Stimulated activated CD8-positive, alpha-beta memory T cell treated with anti-CD3 and anti-CD28 coated beads, Interleukin-15, amount 100 ng/mL, for 24 hours (primary cell): ENCODE measurements at places on chromosomes 2 and 18.

- DNase-seq: no peak
Observed at GRCh38 chr18:44885507-44885906, 204.8 kb downstream of the SETBP1 start.

- DNase-seq: no peak
Observed at GRCh38 chr2:170307555-170308351, 129.8 kb downstream of the MYO3B start.

- DNase-seq: no peak
Observed at GRCh38 chr18:62460851-62461300, 61.9 kb upstream of the ZCCHC2 start.

DNA sequence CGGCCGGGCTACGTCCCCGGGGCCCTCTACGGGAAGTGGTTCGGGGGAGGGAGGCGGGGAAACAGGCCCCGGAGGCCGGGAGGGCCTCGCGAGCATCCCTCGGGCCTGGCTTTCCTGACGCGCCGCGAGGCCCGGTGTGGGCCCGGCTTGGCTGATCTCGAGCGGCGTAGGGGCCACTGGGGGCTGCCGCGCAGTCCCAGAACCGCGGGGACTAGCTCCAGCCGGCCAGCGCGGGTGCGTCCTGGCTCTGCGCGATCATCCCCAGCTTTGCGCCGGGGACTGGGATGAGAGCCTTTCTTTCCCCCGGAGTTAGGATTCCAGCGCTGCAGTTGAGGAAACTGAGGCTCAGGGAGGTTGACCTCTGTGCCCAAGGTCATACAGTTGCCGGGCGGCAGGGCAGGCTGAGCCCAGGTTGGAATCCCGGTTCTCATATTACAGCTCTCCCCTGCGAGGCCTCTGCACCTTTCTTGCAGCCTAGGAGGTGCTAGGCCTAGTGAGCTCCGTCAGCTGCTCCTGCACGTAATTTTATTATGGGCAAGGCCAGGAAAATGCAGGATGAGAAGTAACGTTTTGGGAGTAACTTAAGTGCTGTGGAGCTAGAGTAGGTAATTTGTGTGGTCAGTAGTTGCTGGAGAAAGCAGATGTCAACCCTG lies 501 bp downstream of the LPIN1 start:
- DNase-seq: no peak

DNA sequence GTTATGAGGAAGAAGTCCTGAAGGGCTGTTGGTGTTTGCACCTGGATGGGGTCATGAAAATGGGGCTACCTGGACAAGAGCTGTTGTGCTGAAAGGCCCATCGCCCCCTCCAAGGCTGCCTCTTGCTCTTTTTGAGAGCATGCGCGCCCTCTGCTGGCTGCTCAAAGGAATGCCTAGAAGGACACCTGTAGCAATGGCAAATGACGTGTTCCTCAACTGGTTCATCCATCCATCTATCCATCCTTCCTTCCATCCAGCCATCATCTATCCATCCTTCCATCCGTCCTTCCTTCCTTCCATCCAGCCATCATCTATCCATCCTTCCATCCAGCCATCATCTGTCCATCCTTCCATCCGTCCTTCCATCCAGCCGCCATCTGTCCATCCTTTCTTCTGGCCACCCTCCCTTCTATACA lies 17.2 kb upstream of the RPL31 start:
- DNase-seq: peak; percentile 42

DNA sequence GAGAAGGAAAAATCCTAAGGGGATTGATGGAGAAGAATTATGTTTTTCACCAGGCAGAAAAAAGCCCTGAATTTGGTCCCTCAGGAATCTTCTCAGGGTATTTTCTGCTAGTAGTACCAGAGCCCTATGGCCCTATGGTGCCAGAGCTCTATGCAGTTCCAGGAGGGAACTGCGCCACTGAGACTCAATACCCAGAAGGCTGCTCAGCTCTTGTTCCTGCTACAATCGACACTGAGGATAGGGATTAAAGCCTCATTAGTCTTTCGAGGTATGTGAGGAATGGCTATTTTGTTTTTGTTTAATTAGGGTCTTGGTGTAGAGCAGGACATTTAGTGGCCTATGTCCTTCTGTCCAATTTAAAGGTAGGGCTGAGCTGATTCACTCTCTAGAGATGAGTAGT lies 21.7 kb upstream of the PPP3R1 start:
- no peak for DNase-seq

DNA sequence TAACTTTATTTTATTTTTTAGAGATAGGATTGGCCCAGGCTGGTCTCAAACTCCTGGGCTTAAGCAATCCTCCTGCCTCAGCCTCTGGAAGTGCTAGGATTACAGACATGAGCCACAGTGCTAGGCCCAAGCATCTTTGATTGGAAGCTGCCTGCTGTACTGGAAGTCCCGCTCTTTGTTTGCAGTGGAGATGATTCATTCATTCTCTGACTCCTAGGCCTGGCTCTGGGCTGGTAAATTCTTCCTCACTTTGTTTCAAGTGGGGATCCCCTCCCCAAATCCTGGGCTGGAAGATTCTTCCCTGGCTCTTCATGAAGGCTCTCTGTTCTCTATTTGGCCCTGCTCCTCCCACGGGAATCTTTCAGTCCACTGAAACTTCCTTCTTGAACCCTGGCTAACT lies 81.9 kb downstream of the NEURL3 start:
- no peak for DNase-seq

DNA sequence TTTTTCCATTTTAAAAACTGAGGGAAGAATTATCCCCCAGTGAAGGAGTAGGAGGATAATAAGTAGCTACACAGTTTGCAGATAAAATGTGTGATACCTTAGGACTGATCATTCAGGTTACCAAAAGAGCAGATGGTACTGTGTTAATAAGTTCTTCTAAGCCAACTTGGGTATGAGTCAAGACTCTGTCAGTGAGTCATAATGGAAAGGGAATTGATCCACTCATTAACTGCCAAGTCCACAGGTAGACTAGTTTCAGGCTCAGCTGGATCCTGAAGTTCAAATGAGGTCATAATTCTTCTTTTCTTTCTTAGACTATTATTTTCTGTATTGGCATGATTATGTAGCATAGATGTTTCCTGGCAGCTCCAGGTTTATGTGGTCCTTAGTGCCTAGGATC lies 142.4 kb upstream of the ALPP start:
- DNase-seq: no peak

GRCh38 chr2:68556381-68556780 lies 87.0 kb upstream of the PROKR1 start:
- DNase-seq: no peak

DNA sequence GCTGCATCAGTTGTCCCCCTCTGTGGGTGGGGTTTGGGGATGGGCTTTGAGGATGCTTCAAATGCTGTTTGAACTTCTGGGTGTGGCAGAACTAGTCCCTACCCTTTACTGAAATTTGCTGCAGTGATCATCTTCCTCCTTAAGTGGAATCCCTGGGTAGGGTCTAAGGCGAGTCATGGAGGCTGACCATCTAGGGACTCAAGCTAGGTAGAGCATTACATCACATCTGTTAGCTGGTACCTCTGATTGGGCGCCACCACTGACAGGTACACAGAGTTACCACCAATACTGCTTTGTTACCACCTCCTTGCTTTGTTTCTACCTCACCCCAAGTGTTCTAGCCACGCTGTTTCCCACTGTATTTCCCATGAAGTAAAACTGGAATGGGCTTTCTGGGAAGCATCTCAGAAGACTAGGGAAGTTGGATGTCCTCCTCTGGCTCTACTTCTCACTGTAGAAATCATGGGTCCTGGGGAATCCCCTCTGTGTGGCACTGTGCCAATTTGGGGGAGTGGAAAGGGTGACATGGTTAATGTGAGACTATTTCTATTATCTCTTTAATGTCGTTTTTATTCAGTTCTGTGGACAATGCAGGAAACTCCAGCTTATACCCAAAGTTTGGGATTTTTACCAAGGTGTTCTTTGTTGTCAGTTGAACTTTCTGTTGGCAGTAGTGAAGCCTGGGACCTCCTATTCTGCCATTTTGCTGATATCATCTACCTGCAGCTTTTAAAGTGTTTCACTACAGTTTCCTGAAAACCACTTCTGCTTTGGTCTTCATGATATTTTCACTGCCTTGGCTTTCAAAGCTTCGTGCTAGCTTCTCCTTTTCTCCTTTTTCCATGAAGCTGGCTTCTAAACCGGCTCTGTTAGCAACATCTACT lies 14.5 kb upstream of the SULT1C4 start:
- no peak for DNase-seq

- no peak for DNase-seq
Observed at GRCh38 chr18:6004119-6004518, 108.8 kb upstream of the TMEM200C start.

- DNase-seq: no peak
Observed at GRCh38 chr2:103616891-103617290, 855.1 kb downstream of the TMEM182 start.

- DNase-seq: no peak
Observed at GRCh38 chr2:76316691-76317090, 606.0 kb upstream of the GCFC2 start.

GRCh38 chr2:27152102-27152795 lies 3.4 kb downstream of the TCF23 start:
- no peak for DNase-seq

DNA sequence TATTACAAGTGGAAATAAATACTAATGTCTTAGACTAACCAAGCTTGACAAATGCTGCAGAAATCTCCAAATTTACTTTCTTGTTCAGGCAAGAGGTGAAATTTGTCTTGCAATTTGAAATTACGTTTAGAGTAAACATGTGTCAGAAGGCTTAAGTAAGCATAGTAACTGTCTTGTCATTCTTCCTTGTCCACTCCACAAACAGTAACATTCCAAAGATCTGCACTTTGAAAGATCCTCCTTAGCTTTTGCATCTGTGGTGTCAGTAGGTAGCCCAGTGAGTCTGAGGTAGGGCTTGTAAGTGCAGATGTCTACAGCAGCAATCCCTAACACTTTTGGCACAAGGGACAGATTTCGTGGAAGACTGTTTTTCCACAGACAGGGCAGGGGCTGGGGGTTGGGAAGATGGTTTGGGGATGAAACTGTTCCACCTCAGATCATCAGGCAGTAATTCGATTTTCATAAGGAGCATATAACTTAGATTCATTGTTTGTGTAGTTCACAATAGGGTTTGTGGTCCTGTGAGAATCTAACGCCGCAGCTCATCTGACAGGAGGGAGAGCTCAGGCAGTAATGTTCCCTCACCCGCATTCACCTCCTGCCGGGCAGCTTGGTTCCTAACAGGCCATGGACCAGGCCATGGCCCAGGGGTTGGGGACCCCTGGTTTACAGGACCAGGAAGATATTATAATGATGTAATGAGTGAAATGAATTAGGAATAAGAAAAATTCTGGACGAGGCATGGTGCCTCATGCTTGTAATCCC lies 18.6 kb downstream of the RASGRP3 start:
- DNase-seq: no peak

DNA sequence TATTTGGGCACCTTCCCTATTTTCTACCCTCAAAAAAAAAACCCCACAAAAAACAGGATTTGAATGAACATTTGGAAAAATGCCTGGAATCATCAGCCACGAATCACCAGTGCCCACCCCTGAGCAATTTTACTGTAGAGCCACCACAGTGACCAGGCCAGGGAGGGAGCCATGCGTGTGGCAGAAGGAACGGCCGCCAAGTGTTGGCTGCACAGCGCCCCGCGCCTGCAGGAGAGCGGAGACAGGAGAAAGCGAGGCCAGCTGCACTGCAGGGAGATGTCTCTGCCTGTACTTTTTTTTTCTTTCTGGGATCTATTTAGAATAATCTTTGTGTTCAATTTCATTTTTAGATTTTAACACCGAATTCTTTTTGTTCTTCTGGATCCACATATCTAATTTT lies 269.3 kb upstream of the RAB12 start:
- DNase-seq: no peak

DNA sequence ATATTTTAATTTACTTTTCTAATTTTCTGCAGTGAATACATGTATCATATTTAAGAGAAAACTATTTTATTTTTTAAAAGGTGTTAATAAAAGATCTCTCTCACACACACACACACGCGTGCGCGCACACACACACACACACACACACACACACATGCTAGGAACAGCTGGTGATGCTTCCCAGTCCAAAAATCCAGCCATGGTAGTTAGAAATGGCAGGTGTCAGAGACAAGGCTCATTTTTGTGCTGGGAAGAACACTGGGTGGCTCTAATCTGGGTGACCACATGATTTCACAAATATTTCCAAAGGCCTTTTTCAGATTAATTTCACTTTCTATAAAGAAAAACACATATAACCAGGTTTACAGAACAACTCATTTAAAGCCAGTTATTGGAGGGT lies 104.5 kb upstream of the NCK2 start:
- DNase-seq: no peak
